CD4-positive, alpha-beta memory T cell (primary cell): ENCODE measurements at places on chromosomes 7 and 10. TPM values are rescaled to one million over a fixed set of nuclear protein-coding genes. Genes with fewer than 3 reads are reported as not detected.

The FAM171A1 gene
- 8.0 TPM for total RNA-seq

The DENND2A gene
- not detected for total RNA-seq

The INTS1 gene
- total RNA-seq = 135 TPM

The ERVW-1 gene
- 0.12 TPM for total RNA-seq

The MMRN2 gene
- total RNA-seq = not detected

The CAV1 gene
- not detected for total RNA-seq

The HMX2 gene
- total RNA-seq = not detected

- H3K27ac ChIP-seq = peak overlapping the region; percentile 69
- peaks cover 70% of the 10 kb centered on the region for H3K4me1 ChIP-seq
- no peak for DNase-seq
- H3K27me3 ChIP-seq = no peaks in the 10 kb centered on the region
- H3K4me3 ChIP-seq = peak overlapping the region; percentile 80
- no peaks in the 10 kb centered on the region for H3K36me3 ChIP-seq
Measured at GRCh38 chr10:32954080-32954479, 4.0 kb downstream of the ITGB1 start.

DNA sequence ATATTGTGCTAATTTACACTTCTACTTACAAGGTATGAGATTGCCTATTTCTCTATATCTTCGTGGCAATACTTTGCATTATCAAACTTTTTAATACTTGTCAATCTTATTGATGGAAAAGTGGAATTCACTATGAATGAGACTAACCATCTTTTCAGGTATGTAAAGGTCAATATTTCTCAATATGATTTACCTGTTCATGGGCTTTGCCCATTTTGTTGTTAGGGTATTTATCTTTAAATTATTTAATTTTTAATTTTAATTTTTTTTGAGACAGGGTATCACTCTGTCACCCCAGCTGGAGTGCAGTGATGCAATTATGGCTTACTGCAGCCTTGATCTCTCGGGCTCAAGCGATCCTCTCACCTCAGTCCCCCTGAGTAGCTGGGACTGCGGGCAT is 47.8 kb upstream of the LCOR start:
- H3K4me1 ChIP-seq = no peaks in the 10 kb centered on the region
- no peak overlapping the region for H3K27ac ChIP-seq
- no peaks in the 10 kb centered on the region for H3K27me3 ChIP-seq
- H3K4me3 ChIP-seq = no peak overlapping the region

- peaks cover 75% of the 10 kb centered on the region for H3K4me1 ChIP-seq
- H3K27ac ChIP-seq = peak overlapping the region; percentile 48
- DNase-seq = no peak
- H3K4me3 ChIP-seq = no peak overlapping the region
Measured at GRCh38 chr7:44615793-44616192, 9.4 kb downstream of the OGDH start.

GRCh38 chr7:106545275-106545674 is 115.7 kb downstream of the CCDC71L start:
- H3K36me3 ChIP-seq = no peaks in the 10 kb centered on the region
- no peak for DNase-seq
- H3K4me3 ChIP-seq = no peak overlapping the region
- peaks cover 5% of the 10 kb centered on the region for H3K4me1 ChIP-seq
- no peaks in the 10 kb centered on the region for H3K27me3 ChIP-seq
- H3K27ac ChIP-seq = no peak overlapping the region

- H3K36me3 ChIP-seq = no peaks in the 10 kb centered on the region
- no peak overlapping the region for H3K4me3 ChIP-seq
- no peaks in the 10 kb centered on the region for H3K27me3 ChIP-seq
- H3K27ac ChIP-seq = no peak overlapping the region
- no peaks in the 10 kb centered on the region for H3K4me1 ChIP-seq
Measured at GRCh38 chr7:18948521-18948920, 168.9 kb downstream of the TWIST1 start.

DNA sequence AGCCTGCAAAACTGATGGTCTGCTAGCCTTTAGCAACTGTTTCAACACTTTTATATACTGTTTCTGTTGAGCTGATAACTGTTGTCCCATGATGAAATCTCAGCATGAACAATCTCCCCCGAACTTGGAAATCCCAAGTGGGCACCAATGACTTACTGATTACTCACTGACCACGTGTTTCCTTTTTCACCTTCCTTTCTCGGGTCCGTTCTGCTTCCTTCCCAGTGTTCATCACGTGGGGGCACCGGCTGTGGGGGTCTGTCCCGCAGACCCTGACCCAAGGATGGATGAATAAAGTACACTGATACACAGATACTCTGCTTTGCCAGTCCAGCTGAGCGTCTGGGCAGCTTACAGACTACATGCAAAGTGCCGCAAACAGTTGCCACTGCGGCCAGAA is 39.0 kb upstream of the RASGEF1A start:
- DNase-seq = no peak
- H3K36me3 ChIP-seq = no peaks in the 10 kb centered on the region
- no peaks in the 10 kb centered on the region for H3K27me3 ChIP-seq
- H3K4me1 ChIP-seq = peaks cover 47% of the 10 kb centered on the region
- H3K4me3 ChIP-seq = no peak overlapping the region

- no peaks in the 10 kb centered on the region for H3K36me3 ChIP-seq
- H3K27ac ChIP-seq = no peak overlapping the region
- H3K4me1 ChIP-seq = no peaks in the 10 kb centered on the region
- H3K27me3 ChIP-seq = no peaks in the 10 kb centered on the region
- no peak for DNase-seq
Measured at GRCh38 chr7:3979611-3980299, 678.7 kb downstream of the SDK1 start.

- no peaks in the 10 kb centered on the region for H3K27me3 ChIP-seq
- no peak overlapping the region for H3K4me3 ChIP-seq
- no peaks in the 10 kb centered on the region for H3K4me1 ChIP-seq
- no peak overlapping the region for H3K27ac ChIP-seq
- no peak for DNase-seq
- no peaks in the 10 kb centered on the region for H3K36me3 ChIP-seq
Measured at GRCh38 chr10:95461611-95462010, 99.6 kb downstream of the SORBS1 start.

GRCh38 chr10:60384708-60385398 is 4.8 kb downstream of the ANK3 start:
- no peaks in the 10 kb centered on the region for H3K27me3 ChIP-seq
- H3K4me3 ChIP-seq = no peak overlapping the region
- H3K27ac ChIP-seq = no peak overlapping the region

GRCh38 chr10:101050208-101051069 is 11.3 kb upstream of the KAZALD1 start:
- peaks cover 10% of the 10 kb centered on the region for H3K4me1 ChIP-seq
- DNase-seq = peak; percentile 72
- H3K36me3 ChIP-seq = no peaks in the 10 kb centered on the region

- no peaks in the 10 kb centered on the region for H3K36me3 ChIP-seq
- H3K27me3 ChIP-seq = no peaks in the 10 kb centered on the region
Measured at GRCh38 chr7:25894002-25894901, 257.7 kb upstream of the NFE2L3 start.

- H3K27ac ChIP-seq = no peak overlapping the region
- DNase-seq = no peak
- no peak overlapping the region for H3K4me3 ChIP-seq
- H3K4me1 ChIP-seq = peaks cover 6% of the 10 kb centered on the region
Measured at GRCh38 chr10:33196377-33196706, 138.1 kb downstream of the NRP1 start.

DNA sequence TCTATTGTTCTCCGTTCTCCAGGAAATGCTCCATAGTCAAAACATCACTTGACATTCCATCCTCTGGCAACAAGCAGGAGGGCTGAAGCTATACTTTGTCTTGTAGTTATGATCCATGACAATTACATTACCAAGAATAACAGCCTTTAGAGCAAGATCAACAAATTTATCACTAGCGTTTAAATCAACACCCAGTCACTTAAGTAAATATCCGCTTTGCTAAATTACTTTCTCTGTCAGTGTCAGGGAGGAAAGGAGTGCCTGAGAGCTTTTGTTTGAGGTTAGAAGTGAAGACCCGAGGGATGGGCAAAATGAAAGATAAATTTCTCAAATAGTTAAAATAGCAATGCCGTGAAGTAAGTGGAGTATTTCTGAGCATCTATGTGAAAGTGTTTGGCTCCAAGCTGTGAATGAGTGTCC is 236.1 kb upstream of the BMPER start:
- DNase-seq = no peak
- H3K4me1 ChIP-seq = no peaks in the 10 kb centered on the region
- H3K36me3 ChIP-seq = no peaks in the 10 kb centered on the region
- H3K27me3 ChIP-seq = no peaks in the 10 kb centered on the region

DNA sequence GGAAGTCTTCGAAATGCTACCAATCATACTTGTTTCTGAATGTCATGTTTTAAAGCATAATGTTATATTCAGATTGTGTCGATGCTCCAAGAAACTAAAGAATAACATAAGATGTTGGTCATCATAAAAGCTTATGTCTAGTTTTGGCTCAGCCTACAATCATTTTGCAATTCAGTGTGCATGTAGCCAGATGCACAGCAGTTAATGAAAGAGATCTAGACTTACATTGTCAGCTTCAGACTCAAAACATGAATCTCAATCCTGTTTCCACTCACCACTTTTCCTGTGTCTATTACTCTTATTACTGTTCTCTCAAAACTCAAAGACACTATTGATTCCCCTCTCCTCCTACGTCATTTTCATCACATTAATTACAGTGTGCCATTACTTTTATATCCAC is 21.4 kb downstream of the TMEM196 start:
- no peak for DNase-seq
- no peak overlapping the region for H3K4me3 ChIP-seq
- no peak overlapping the region for H3K27ac ChIP-seq
- H3K27me3 ChIP-seq = no peaks in the 10 kb centered on the region

GRCh38 chr7:33731912-33732311 is 173.4 kb upstream of the BMPER start:
- no peaks in the 10 kb centered on the region for H3K36me3 ChIP-seq
- DNase-seq = no peak
- no peaks in the 10 kb centered on the region for H3K4me1 ChIP-seq
- no peaks in the 10 kb centered on the region for H3K27me3 ChIP-seq
- H3K4me3 ChIP-seq = no peak overlapping the region
- H3K27ac ChIP-seq = no peak overlapping the region

DNA sequence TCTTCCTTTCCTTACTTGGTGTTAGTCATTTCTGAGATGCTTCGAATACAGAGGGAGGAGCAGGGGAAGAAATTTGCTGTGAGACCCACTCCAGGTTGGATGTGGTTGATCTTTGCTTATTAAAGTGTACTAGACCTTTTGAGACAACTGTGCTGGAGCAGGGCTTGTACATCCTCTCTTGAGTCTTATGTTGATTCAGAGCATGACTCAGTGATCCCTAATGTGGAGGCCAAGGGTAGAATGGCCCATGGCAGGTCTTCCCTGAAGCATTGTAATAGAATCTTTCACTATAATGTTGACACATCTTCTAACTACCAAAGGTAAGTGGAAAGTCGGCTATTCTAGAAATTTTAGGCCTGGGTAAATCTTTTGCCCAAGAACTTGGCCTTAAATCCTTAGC is 17.0 kb upstream of the SFR1 start:
- H3K27me3 ChIP-seq = no peaks in the 10 kb centered on the region
- H3K4me3 ChIP-seq = no peak overlapping the region

- H3K4me1 ChIP-seq = no peaks in the 10 kb centered on the region
- H3K27me3 ChIP-seq = no peaks in the 10 kb centered on the region
- no peak overlapping the region for H3K4me3 ChIP-seq
Measured at GRCh38 chr10:92916433-92916832, 68.1 kb downstream of the EXOC6 start.

- H3K27ac ChIP-seq = no peak overlapping the region
- DNase-seq = no peak
- H3K36me3 ChIP-seq = no peaks in the 10 kb centered on the region
- H3K4me1 ChIP-seq = no peaks in the 10 kb centered on the region
- no peak overlapping the region for H3K4me3 ChIP-seq
Measured at GRCh38 chr7:132561763-132562162, 14.5 kb downstream of the PLXNA4 start.

DNA sequence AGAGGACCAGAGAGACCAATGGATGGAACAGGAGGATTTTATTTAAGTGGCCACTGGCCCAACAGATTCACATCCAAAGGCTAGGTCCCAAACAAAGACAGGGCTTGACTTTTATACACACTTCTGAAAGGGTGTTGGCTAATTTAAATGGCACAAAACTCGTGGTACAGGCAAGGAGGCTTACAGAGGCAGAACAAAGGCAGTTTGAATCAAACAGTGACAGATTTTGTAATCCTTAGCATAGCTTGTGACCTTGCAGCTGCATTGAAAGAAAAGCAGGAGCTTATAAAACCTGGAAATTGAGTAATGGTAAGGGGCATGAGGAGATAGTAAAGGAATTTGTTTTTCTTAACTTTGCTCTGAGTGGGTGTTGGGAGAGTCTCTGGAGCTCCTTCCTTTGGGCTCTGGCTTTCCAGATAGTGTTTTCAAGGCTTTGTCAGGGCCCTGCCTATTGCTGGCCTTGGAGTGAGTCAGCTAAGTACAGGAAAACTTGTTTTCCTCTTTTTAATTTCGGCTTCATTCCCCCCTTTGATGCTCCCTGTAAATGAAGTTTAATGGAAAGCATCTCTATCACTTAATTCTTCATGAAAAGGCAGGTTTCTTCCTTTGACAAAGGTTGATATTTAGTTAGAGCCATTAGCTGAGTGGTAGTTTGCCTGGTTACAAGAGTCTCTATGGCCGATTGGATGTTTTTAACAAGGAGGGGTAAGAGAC is 96.9 kb downstream of the TRIM24 start:
- H3K4me1 ChIP-seq = no peaks in the 10 kb centered on the region
- H3K27me3 ChIP-seq = no peaks in the 10 kb centered on the region
- H3K36me3 ChIP-seq = peaks cover 66% of the 10 kb centered on the region
